Mucosa of descending colon (tissue), 3 donors: ENCODE measurements at places on chromosomes 5 and 9. TPM values are rescaled to one million over a fixed set of nuclear protein-coding genes. Genes with fewer than 3 reads are reported as not detected.

DNA sequence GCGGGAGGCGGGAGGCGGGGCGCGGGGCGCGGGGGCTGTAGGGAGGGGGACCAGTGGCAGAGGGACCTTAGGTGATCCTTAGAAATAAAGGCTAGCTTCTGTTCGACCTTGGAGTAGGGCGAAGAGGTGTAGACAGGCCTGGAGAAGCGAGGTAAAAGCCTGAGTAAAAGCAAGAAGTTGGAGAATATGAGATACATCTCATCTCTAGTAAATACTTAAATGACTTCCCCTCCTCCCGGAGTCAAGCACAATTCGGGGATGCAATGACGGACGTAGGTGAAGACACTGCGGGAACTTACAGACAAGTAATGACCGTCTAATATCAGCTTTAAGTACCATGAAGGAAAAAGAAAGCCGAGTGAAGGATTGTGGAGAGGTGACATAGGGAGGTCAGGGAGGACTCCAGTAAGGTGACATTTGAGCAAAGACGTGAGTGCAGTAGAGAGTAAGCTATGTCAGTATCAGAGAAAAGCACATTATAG lies 466 bp downstream of the SMC2 start:
- no peak for DNase-seq

Gene RNF180
- 15.0 TPM for total RNA-seq

GRCh38 chr5:1946122-1946677 lies 63.5 kb upstream of the IRX4 start:
- no peak for DNase-seq

DNA sequence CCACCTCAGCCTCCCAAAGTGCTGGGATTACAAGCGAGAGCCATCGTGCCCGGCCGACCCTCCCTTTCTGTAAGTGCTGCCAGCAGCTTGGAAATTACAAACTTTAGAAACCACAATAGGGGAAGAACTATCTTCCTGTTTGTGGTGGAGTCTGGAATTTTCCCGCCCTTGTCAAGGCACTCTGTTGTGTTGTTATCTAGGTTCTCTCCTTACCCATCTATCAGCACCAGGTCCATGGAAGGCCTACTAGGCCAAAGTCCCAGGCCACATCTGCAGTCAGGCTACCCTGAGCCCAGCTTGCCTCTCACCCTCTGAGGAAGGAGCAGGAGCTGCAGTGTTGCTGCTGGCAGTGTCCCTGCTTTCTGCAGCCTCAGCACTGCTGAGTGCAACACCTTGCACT lies 214.9 kb downstream of the MCTP1 start:
- no peak for DNase-seq

Gene KCNMB1
- 1.5 TPM for total RNA-seq

Gene INSL6
- not detected for total RNA-seq

- DNase-seq = no peak
Measured at GRCh38 chr9:130197386-130197785, 25.2 kb downstream of the NCS1 start.

DNA sequence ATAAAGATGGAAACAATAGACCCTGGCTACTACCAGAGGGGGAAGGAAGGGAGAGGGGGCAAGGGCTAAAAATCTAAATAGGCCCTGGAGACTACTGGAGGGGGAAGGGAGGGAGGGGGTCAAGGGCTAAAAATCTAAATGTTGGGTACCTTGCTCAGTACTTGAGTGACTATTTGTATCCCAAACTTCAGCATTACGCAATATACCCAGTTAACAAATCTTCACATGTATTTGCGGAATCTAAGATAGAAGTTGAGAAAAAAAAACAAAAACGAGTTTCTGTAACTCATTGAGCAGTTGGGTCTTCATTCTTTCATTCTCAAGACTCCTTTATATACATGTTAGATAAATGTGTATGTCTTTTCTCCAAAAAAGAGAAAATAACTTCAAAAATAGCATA lies 537.4 kb downstream of the TAF11L14 start:
- DNase-seq = no peak

DNA sequence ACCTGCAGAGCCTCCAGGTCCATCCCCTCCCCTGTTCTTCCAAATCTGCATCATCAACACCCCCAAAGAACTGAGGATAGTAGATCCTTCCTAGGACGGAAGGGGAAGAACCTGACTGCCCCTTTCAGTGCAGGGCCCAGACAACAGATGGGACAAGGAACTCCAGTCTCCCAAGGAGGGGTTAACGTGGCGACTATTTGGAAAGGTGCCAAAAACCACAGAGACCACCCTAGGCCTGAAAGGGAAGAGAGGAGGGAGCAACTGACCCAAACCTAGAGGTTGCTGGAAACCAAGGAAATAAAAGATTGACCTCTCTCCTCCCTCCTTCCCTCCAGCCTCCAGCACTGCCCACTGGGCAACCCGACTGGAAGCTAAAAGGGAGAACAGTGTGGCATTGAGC lies 59.7 kb upstream of the NEURL1B start:
- DNase-seq = no peak

- DNase-seq = no peak
Measured at GRCh38 chr9:127909839-127910273, 7.0 kb downstream of the ST6GALNAC4 start.

Gene IFNA14
- not detected for total RNA-seq

GRCh38 chr9:33623658-33624586 lies 99.9 kb downstream of the ANKRD18B start:
- DNase-seq = peak; percentile 67
